ENCODE measurements at places on chromosomes 13 and 19.

DNA sequence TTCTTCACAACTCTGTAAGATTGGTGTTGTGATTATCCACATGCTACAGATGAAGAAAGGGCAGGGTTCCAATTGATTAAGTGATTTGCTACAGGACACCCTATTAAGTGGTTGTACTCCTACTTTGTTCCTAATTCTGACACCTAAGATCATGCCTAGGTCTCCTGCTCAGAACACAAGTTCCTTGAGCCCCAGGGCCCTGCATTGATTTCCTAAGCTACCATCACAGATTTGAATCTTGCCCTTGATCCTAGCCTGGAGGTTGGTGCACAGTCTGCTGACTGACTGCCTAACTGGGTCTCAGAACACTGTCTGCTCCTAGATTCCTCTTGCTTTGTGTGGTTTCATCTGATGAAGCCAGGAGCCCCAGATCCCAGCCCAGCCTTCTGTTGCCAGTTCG lies 19.6 kb upstream of the WDFY2 start:
- DNase-seq: no peak

DNA sequence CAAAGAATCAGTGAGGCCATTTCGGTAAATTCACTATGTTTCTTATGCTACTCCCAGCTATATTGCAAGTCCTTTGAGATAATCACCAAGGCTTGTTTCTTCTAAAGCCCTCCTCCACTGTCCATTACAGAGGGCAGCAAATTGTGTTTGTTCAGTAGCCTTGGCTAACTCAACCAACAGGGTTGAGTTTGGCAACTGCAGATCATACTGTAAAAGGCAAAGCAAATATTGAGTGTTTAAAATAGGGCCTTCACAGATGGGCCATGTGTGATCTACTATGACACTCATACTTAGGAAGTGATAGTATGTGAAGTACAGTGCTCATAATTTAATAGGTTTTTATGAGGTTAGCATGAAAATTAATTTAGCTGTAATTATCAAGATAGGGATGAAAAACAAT lies 171.3 kb downstream of the DACH1 start:
- no peak for DNase-seq

- DNase-seq: peak; percentile 42
These were observed 485.5 kb downstream of the DIAPH3 start for GRCh38 chr13:59677966-59678814.

GRCh38 chr19:43310221-43310620 lies 40.9 kb upstream of the PSG9 start:
- DNase-seq: no peak

DNA sequence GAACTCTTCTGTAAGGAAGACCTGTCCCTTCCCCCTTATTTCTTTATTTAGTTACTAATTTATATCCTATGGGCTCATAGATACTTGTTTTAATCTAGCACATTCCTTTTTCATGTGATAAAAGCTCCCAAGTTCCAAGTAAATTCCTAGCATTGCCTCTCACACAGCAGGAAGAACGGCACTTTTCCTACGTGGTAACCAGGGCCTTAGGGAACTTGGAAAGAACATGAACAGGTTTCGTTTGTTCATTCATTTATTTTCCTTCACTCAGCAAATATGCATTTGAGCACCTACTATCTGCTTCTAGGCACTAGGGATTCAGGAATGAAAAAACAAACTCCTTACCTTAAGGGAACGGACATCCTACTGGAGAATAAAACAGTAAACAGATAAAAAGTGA lies 125.1 kb downstream of the SIPA1L3 start:
- no peak for DNase-seq

GRCh38 chr19:41959056-41960053 lies at the start of gene RABAC1:
TSS of gene RABAC1 (minus strand) at chr19:41959321. CDS start at chr19:41959292, 29 bp downstream.
- peak; percentile 83 for DNase-seq

GRCh38 chr19:50239921-50240590 lies 36.6 kb downstream of the MYH14 start:
- no peak for DNase-seq

GRCh38 chr19:19110410-19111135 lies 27.7 kb downstream of the TMEM161A start:
- no peak for DNase-seq

DNA sequence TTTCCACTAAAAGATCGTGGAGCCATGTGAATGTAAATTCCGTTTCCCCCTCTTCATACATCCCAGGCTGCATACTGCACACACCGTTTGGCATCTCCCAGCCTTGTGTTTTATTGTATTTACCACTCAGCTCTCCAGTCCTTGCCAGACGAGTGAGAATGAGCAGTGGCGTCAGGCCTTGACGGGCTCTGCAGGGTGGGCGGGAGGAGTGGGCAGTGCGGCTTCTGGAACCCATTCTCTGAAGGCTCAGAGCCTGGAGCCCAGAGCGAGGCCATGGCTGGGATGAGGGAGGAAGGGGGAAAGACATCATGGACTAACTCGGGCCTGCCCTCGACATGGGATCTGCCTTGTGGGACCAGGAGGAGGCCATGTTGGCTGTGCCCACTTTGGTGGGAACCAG lies 25.1 kb downstream of the BICRA start:
- no peak for DNase-seq

- no peak for DNase-seq
These were observed 72.5 kb downstream of the EDNRB start for GRCh38 chr13:77846173-77846572.

- peak; percentile 26 for DNase-seq
These were observed 2.2 kb upstream of the IL11 start for GRCh38 chr19:55372316-55373081.

DNA sequence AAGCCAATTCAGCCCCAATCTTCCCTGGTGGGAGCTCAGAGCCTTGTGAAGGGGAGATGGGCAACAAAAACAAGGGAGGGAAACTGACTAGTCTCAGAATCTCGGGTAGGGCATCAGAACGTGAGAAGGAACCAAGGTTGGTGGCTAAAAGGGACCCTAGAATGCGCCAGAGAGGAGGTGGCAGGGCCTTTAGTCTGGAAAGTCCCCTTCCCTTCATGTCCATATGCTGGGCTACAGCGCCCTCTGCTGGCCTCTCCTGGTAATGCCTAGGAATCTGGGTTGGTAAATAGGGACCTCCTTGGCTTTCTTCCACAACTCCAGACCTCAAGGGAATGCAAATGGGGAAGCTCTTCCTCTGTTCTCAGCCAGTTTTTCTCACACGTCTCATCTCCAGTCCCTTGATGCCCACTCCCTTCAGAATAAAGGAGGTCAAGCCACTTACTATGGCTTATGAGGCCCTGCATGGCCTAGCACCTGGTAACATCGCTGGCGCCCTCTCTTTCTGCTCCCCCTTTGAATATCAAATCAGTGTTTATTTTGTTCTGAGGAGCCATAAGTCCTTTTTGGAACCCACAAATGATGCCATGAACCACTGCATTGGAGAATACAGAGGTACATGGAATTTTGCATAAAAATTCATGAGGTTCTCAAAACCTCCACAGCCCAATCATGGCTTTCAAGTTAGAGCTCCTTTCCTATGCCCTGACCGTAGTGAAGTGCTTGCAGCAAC lies 1.4 kb upstream of the CCDC97 start:
- peak; percentile 76 for DNase-seq

GRCh38 chr19:48213959-48214358 lies 41.8 kb downstream of the CARD8 start:
- no peak for DNase-seq

DNA sequence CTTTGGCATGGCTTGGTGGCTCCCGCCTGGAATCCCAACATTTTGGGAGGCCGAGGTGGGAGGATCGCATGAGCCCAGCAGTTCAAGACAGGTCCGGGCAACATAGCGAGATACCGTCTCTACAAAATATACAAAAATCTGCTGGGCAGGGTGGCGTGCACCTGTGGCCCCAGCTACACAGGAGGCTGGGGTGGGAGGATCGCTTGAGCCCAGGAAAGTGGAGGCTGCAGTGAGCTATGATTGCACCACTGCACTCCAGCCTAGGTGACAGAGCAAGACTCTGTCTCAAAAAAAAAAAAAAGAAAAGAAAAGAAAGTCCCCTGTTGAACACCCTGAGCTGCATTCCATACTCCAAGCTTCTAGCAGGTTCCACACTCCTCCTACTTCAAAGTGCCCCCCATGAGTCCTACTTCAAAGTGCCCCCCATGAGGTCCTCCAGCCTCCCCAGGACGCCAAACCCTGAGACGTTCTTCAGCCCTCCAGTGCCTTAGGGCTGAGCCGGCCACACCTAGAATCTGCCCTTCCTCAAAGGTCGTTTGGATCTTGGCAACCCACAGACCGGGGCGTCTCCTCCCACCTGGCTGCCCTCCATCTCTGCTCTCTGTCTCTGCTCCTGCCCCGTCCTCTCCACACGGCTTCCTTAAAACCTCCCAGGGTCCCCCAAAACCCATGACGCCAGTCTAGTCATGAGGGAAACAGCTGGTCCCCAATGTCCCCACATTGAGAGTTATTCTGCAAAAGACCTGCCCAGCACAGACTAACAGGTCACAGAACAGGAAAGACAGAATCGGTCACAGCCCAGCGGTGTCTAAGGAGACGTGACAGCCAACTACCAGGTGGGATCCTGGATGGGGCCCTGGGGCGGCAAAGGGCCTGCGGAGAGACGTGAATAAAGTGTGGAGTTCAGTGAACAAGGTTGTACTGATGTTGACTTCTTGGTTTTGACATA lies 4.8 kb downstream of the TJP3 start:
- no peak for DNase-seq

GRCh38 chr19:12793290-12794195 lies 2.3 kb downstream of the JUNB start:
- DNase-seq: peak; percentile 86

All from HepG2 (cell line).